Activated gamma-delta T cell (primary cell): ENCODE measurements at places on chromosomes 1 and 21.
A peak's percentile ranks its signal among the peaks of the same experiment; 100 is the strongest.

DNA sequence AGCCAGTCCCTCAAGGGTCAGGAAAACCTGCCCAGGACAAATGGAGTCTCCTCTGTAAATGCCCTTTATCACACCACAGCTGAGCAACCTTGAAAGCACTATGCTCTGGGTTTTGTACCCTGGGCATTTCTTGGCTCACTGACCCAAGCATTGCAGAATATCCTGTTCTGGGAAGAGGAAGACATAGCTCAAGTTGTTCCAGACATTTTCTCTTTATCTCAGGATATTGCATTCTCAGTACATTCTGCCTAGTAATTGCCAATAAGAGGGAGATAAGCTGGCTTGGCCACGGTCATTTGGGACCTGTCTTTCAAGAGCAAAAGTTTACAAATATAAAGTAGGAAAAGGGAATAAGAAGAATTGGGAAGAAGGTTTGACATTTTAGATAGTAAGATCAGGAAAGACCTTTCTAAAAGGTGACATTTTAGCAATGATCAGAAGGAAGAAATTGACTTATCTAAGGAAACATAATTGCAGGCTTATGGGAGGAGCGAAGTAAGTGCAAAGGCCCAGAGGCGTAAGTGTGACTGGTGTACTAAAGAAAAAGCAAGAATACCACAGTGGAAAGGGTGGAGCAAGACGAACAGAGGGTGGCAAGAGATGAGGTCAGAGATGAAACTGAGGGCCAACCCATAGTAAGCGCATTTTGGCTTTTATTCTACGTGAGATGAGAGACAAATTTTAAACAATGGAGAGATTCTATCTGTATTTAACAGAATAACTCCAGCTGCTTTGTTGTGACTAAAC, 394.0 kb upstream of the CXADR start:
- no peak for DNase-seq

DNA sequence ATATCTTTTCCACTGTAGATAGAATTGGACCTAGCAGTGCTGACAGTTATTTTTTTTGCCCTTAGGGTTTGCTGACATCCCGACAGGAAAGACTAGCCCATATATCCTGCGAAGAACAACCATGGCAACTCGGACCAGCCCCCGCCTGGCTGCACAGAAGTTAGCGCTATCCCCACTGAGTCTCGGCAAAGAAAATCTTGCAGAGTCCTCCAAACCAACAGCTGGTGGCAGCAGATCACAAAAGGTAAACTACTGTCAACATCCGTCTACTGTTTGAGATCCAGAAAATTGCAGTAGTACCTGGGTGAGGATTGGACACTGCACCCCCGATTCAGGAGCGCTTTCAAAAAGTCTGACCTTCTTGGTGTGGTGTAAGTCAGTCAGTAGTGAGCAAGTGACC, 55.8 kb downstream of the CENPF start:
- DNase-seq, result no peak

- no peak for DNase-seq
Measured at GRCh38 chr1:242002072-242002471, 3.2 kb upstream of the MAP1LC3C start.

- DNase-seq, result no peak
Measured at GRCh38 chr1:83698644-83699043, 300.3 kb downstream of the TTLL7 start.

GRCh38 chr1:201709564-201710295, 119.2 kb upstream of the IPO9 start:
- no peak for DNase-seq

GRCh38 chr1:159444511-159444910, 5.0 kb downstream of the OR10J1 start:
- DNase-seq, result no peak

GRCh38 chr1:2203671-2204414, 9.3 kb upstream of the FAAP20 start:
- no peak for DNase-seq

- peak; percentile 45 for DNase-seq
Measured at GRCh38 chr21:42009018-42009830, 936 bp downstream of the ZBTB21 start.

DNA sequence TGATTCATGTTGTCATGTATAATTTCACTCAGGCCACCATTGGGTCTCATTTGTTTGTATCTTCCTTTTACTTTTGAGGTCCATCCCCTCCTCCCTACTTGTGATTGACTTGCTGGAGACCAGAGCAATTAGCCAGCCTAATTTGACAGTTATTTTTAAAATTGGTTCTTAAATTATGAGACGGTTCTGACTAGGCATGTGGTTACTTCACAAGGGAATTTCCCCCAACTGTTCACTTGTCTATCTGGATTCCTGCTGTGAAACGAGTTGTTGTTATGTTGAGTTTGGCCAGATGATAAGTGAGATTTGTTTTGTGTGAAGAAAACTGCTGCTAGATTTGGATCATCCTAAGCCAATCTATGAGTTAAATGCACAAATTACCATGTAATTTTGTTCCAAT, 359.1 kb downstream of the BARHL2 start:
- no peak for DNase-seq

- no peak for DNase-seq
Measured at GRCh38 chr1:161390559-161390858, 22.8 kb upstream of the CFAP126 start.

GRCh38 chr1:181522864-181523263, 39.5 kb downstream of the CACNA1E start:
- DNase-seq, result no peak

DNA sequence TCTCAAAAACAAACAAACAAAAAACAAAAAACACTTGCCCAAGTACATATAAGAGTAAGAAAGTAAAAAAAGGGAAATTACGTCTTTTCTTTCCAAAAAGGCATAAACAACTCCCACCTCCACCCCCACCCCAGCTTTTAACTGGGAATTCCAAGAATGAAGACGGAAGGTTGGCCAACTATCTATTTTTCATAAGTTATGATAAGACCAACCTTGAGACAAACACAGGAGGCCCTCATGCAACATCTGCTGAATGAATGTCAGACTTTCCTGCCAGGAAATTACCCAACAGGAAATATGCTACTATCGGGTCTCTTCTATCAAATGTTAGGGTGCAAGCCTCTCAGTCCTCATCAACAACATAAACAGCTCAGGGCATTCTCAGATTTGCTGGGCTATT, 1.9 kb downstream of the BSDC1 start:
- no peak for DNase-seq

- DNase-seq, result no peak
Measured at GRCh38 chr1:22053861-22054770, 1.6 kb downstream of the CDC42 start.

- no peak for DNase-seq
Measured at GRCh38 chr1:43552813-43553212, 22.1 kb downstream of the PTPRF start.
